ENCODE measurements at places on chromosomes 3 and 15. TPM values are rescaled to one million over a fixed set of nuclear protein-coding genes. Genes with fewer than 3 reads are reported as not detected.

The PLXNB1 gene
- 162 TPM for total RNA-seq

The VWA5B2 gene
- total RNA-seq = not detected

The ACVR2B gene
- 4.8 TPM for total RNA-seq

The UACA gene
- total RNA-seq = 32.7 TPM

The GPR149 gene
- not detected for total RNA-seq

The GPR27 gene
- 0.33 TPM for total RNA-seq

The POLQ gene
- total RNA-seq = 0.71 TPM

The KBTBD8 gene
- 3.4 TPM for total RNA-seq

The USP13 gene
- total RNA-seq = 7.2 TPM

The ZIC4 gene
- not detected for total RNA-seq

The ZNF774 gene
- total RNA-seq = 4.3 TPM

The DCBLD2 gene
- total RNA-seq = 53.1 TPM

The UBP1 gene
- 66.7 TPM for total RNA-seq

The IGSF11 gene
- total RNA-seq = 18.2 TPM

The SKOR1 gene
- not detected for total RNA-seq

The NUP210 gene
- total RNA-seq = 6.1 TPM

The LYZL4 gene
- total RNA-seq = not detected

The OIP5 gene
- total RNA-seq = not detected

The GHRL gene
- 0.54 TPM for total RNA-seq

The KCNH8 gene
- 0.66 TPM for total RNA-seq

The ABHD6 gene
- 33.5 TPM for total RNA-seq

The PRSS50 gene
- not detected for total RNA-seq

The SUSD5 gene
- total RNA-seq = 10.9 TPM

The SLC12A1 gene
- not detected for total RNA-seq

The ACP3 gene
- not detected for total RNA-seq

The TMEM207 gene
- total RNA-seq = not detected

The AADAC gene
- total RNA-seq = not detected

The GOLGA8S gene
- total RNA-seq = 0.55 TPM

The FGF7 gene
- total RNA-seq = 105 TPM

The LRRC49 gene
- total RNA-seq = 14.0 TPM

The MKRN3 gene
- 2.1 TPM for total RNA-seq

The LRRC31 gene
- total RNA-seq = not detected

The WNT5A gene
- total RNA-seq = 11.9 TPM

The HRH1 gene
- total RNA-seq = 57.3 TPM

The CBLB gene
- 46.0 TPM for total RNA-seq

The PAQR5 gene
- not detected for total RNA-seq

The ABI3BP gene
- total RNA-seq = 30.4 TPM

The SLC25A38 gene
- total RNA-seq = 28.2 TPM

The IGF2BP2 gene
- total RNA-seq = 7.5 TPM

The SNRK gene
- 35.1 TPM for total RNA-seq

The SIN3A gene
- 36.9 TPM for total RNA-seq

The ENTPD3 gene
- 6.8 TPM for total RNA-seq

The SLC28A1 gene
- not detected for total RNA-seq

The SEMA7A gene
- 0.28 TPM for total RNA-seq

The CRYGS gene
- total RNA-seq = 5.0 TPM

The CPLX3 gene
- 0.41 TPM for total RNA-seq

The HDC gene
- total RNA-seq = 1.1 TPM

The NTRK3 gene
- total RNA-seq = 13.0 TPM

The SPATA12 gene
- total RNA-seq = not detected

The REC114 gene
- not detected for total RNA-seq

The DNASE1L3 gene
- total RNA-seq = 0.71 TPM

The RTP3 gene
- not detected for total RNA-seq

All from sigmoid colon (tissue), 7 donors.